ENCODE measurements at places on chromosomes 1 and 21.

DNA sequence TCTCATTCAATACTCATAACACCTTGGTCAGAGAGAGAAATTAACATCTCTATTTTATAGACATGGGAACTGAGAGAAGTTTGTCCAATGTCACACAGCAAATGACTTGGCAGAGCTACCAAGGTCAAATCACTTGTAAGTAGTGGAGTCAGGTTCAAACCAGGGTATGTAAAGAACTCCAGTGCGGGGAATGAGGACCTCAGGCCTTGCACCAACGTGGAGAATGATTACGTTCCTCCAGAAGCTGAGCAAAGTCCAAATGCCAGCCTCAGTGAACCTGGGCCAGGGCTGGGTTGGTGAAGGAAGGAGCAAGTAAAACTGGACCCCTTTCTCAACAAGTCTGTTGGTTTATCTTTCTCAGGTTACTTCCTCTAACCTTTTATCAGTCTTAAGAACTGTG is 1.8 kb upstream of the CSF1 start:
- DNase-seq: no peak

DNA sequence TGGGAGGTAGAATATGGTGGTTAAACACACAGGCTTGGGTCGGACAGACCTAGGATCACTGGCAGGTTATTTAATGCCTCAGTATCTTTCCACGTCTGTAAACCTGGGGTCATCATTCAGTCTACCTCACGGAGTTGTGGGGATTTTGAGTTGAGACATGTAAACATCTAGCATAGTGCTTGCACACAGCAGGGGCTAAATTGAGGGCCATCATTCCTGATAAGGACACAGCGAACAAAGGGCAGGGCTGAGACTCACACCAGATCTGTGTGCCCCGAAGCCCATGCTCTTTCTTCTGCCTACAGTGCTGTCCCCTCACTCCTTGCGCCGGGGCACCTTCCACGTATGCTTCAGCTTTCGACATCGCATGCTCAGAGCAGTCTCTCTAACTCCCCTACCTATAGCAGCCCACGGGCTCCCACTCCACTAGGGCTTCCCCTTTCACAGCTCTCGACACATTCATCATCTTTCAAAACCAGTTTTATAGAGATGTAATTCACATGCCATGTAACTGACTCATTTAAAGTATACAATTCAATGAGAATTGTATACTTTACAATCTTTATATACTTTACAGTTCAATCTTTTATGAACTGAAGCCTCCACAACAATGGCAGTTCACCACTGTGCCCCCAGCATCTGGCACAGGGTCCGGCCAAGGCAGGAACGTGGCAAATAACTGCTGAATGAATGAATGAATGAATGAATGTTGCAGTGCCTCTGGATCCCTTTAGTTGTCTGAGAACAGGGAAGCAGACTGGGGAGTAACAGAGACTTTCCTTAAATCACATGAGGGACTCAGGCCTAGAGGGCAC is 48.0 kb downstream of the GPR161 start:
- no peak for DNase-seq

DNA sequence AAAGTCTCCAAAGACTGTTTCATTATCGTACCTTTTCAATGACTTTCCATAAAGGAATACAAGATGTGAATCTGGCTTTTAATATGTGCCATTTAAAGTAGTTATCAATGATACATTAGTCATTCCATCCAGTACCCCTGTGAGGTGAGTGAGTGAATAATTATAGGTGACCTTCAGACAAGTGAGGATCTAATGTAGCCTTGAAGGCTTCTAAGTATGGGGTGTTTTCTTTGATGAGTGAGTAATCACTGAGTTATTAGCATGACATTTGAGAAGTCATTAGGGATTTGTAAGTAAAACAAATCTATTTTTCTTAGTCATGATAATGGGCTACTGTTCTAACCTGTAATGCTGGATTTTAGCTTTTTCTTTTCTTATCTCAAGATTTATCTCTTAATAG is 831.4 kb downstream of the ADGRL2 start:
- DNase-seq: no peak

DNA sequence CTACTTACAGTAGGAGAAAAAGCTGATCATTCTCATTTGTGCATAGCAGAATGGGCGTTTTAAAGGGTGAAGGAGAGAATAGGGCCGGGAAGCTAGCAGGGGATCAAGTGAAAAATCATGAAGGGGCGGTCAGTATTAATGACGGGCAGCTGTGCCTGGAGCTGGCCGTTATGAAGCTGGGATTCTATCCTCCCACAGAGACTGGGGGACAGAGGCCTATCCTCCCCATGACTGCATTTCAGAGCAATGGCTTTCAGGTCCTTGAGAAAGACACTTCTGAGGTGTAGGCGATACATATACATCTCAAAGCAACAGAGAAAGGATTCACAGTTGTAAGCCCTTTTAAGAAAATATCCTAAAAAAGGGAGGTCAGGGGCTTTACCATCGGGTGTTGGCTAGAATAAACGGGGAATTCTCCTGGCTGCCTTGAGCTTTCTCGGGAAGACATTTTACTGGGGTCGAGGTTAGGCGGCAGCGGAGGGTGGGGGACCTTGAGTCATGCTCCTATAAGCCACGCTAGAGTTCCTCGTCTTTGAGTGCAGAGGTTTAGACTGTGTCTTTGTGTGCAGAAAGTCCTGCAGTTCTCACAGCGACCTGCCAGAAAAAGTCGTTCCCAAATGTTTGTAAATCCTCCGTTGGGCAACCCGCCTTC is 559 bp upstream of the MTARC2 start:
- DNase-seq: no peak

DNA sequence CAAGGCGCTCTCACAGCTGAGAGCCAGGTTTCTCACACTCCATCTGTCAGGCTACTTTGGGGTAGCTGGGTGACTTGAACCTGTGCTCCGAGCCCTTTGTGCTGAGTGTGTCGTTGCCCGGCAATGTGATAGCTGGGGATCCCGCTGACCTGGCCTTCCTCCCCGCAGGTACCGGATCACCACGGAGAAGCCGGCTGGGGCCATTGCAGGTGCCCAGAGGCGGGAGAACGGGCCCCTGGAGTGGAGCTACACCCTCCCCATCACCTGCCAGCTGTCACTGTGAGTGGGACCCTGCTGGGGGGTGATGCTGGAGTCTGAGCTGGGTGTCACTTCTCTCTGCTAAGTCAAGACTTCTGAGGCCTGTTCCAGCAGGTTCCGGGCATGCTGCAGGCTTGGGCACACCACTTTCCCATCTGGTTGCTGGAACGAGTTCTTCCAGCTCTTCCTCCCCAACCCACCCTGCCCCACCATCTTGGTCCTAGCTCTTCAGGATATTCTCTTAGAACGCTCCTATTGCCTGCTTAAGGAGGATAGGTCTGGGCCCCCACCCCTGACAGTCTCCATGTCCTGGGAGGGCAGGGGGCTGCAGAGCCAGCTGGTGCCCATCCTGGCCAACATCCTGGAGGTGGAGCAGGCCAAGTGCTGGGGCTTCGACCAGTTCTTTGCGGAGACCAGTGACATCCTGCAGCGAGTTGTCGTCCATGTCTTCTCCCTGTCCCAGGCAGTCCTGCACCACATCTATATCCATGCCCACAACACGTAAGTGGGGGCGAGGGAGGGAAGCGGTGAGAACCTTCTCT is 7.5 kb downstream of the IKBKE start:
- DNase-seq: no peak

DNA sequence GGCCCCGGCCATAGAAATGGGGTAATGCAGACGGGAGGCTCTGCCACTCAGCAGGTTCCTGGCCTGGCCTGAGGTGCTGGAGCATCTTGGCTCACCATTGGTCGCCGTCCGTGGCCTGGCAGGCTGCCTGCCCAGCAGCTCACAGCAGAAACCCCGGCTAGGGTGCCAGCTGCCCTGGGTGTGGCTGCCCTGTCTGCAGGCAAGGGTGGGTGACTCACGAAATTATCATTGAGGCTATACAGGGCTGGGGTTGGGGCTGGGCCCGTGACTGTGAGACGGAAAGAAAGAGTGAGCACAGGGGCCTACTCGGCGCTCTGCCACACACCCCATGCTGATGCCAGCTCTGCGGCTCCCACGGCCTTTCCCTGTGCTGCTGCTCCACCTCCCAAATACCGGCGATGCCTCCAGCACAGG is 8.0 kb upstream of the PKP1 start:
- DNase-seq: peak; percentile 73

DNA sequence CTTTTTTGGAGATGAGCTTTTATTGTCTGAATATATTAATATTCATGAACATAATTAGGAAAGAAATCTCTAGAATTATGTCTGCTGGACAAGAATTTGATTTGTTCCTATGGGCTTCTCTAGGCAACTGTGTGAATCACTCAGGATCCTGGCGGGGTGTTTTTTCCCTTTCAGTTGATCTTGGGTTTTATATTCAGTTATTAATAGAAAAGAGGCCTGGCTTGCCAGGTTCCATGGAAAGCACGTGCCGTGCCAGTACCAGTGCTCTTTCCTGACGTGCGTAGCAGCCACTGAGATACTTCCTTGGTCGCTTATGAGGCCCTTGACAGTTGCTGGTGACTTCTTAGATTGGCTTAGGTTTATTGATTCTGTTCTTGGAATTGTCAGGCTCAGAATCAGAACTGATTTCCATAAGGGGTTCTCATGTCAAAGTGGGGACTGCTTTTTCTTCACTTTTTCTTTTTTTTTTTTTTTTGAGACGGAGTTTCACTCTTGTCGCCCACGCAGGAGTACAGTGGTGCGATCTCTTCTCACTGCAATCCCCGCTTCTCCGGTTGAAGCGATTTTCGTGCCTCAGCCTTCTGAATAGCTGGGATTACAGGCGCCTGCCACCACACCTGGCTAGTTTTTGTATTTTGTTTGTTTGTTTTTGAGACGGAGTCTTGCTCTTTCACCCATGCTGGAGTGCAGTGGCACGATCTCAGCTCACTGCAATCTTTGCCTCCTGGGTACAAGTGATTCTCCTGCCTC is 48.7 kb upstream of the KIF1B start:
- peak; percentile 74 for DNase-seq

DNA sequence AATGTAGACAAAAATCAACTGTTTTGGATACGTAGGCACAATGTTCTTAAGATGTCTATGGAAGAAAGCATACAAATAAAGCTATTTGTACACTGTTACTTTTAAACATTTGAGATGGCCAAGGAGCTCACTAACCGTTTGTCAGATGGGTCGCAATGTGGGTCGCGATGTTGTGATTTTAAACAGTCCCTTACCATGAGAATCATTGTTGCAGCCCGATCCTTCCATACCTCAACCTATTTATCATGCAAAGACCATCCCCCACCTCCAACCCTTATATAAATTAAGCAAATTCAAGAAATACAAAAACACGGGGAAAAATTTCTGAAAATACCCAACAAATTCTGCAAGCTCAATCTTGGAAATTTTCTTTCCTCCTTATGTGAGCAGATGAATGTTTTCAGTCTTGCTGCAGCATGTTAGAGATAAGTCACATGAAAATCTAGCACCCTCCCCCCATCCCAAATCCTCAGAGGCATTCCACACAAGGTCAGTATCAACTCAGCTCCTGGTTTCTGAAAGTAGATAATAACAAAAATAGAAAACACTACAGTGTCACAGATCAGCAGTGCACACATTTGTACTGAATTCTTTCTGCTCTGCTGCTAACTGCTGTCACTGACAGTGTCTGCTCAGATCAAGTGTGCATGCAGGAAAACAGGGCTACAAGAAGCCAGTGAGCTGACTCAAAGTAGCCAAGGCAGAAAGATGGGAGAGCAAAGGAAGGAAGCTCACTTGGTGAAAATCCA is 92.9 kb upstream of the TTC39A start:
- DNase-seq: no peak

GRCh38 chr1:248696774-248697173 is 5.8 kb downstream of the OR14I1 start:
- no peak for DNase-seq

DNA sequence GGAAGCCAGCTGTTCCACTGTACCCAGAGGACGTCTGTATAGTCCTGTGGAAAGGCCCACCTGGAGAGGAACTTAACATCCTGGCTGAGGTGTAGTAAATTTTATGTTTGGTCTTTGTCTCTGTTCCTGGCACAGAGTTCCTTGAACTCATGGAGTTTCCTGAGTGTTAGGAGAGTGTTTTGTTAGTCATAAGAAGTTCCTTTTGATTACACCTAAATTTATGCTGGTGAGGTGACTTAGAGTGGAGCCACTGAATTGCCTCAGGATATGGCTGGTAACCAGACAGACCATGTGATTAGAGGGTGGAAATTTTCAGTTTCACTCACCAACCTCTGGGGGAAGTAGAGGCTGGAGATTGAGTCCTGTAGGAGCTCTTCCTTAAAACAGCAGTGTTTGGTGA is 57.9 kb downstream of the RASAL2 start:
- no peak for DNase-seq

DNA sequence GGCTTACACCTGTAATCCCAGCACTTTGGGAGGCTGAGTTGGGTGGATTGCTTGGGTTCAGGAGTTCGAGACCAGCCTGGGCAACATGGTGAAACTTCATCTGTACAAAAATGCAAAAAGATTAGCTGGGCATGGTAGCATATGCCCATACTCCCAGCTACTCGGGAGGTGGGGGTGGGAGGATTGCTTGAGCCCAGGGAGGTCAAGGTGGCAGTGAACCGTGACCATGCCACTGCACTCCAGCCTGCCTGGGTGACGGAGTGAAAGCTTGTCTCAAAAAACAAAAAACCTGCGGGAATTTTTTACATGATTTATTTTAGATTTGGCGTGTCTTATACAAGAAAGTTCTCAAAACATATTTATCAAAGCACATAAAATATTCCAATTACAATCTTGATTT is 27.8 kb upstream of the MTR start:
- DNase-seq: no peak

DNA sequence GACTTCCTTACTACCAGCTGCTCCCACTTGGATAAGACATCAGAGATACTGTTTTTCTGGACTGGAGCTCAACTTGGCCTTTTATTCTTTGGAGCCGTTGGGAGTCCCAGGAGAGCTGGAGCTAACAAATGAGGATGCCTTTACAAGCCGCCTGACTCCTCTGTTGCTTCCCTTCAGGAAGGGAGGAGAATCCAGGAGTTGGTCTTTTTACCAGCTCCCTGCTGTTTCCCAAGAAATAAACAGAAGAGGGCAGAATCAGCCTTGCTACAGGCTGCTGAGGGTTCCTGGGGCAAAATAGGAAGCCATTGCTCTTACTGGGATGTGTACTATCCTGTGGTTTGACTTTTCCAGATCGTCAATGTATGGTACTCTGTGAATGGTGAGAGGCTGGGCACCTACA is 1.5 kb downstream of the EIF3I start:
- DNase-seq: no peak

GRCh38 chr1:24150234-24151174 is 7.6 kb upstream of the IL22RA1 start:
- peak; percentile 90 for DNase-seq

GRCh38 chr1:192588546-192588945 is 13.0 kb downstream of the RGS1 start:
- no peak for DNase-seq
